Activated T-helper 2 cell treated with anti-CD3 and anti-CD28 coated beads, Interferon-gamma antibody, Interleukin-2, Interleukin-4, amounts not matched to agents 10 μg/mL and 5 μg/mL and 100 μg/mL, durations not matched to agents 14 hours and 24 hours and 36 hours (primary cell): ENCODE measurements at places on chromosomes 4 and X. TPM values are rescaled to one million over a fixed set of nuclear protein-coding genes. Genes with fewer than 3 reads are reported as not detected.

Gene SLC10A6
- not detected in 2 replicates for total RNA-seq

- DNase-seq, result no peak
Observed at GRCh38 chr4:140806163-140806562, 50.0 kb upstream of the TBC1D9 start.

Gene STS
- total RNA-seq, result 0.90 and 1.0 TPM in 2 replicates

- no peak for DNase-seq
Observed at GRCh38 chrX:44002567-44002966, 29.4 kb upstream of the NDP start.

DNA sequence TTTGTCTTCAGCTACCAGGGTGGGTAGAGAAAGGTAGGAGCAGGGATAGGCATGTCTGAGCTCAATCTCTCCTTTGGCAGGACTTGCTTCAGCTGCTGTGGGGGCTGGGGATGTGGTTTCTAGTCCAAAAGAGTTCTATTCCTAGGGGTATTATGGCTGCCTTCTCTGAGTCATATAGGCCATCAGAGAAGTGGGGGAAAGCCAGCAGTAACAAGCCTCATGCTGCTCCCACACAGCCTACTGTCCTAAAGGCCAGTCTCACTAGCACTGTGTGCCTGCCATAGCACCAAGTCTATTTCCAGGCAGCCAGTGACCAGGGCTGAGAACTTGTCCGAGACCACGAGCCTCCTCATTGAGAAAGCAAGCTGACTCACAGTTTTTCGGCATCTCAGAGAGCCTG is 270.6 kb downstream of the DCAF12L2 start:
- DNase-seq, result no peak
